ENCODE measurements at places on chromosomes 12 and 14.
A peak's percentile ranks its signal among the peaks of the same experiment; 100 is the strongest.

DNA sequence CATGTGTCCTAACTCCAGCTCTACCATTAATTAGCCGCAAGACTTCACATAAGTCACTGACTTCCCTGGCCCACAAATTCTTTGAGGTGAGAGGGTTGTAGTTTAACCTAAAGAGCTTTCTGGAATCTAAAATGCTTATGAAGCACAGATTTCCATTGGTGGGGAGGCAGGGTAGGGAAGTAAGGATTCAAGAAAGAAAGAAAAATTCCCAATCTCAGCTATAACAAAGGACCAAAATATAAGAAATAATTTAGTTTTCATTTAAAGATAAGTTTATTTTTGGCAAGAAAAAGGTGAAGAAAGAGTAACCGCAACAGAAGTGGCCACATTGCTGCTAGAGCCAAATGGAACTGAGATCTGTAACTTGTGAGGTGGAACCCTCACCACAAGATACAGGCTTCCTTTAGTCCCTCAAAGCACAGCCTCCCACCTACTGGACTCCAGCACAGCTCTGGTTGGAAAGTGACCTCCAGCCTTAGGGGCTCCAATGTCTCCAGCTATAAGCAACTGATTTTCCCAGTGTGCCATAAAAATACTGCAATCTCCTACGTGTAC lies 23.6 kb downstream of the DAD1 start:
- DNase-seq = no peak

DNA sequence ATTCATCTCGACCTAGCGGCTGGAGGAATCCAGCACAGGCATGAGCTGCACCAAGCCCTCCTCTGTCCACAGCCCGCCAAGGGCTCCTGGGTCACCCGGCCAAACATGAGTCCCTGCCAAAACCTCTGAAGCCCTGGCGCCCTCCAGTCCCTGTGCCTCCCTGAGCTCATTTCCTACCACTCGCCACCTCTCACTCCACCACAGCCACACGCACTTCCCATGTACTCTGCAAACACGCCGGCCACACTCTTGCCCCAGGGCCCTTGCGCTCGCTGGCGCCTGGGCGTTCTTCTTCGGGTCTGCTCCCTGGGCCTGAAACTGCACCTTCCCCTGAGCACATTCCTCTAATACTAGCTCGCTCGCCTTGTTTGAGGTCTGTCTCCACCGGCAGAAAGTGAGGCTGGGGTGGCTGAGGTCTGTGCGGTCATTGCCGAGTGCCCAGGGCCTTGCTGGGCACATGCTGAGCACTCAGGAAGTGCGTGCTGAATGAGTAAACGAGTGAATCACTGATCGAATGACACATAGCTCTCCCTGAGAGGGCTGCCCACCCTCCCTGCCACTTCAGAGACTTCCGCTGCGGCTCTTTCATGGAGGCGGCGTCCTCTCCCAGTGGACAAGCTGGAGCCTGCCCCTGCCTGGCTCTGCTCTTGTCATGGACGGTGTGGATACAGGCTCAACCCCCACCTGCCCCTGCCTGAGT lies 33.7 kb upstream of the DLK1 start:
- peak; percentile 85 for DNase-seq

DNA sequence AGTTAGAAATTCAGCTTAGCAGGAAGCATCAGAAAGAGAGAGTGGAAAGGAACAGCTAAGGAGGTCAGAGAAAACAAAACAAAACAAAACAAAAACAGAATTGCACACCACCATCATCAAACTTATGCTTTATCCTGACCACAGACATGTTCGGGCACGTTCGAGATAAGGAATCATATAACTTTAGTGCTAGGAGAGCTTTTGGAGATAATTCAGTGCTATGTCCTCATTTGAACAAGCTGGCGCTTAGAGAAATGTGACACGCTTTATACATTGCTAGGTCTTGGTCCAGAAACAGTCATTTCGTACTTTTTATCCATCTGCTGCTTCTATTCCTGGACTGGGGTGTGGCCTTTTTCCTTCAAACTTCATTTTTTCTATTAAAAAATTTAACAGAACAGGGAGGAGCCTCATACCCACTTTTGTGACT lies 213.1 kb downstream of the PTPRO start:
- no peak for DNase-seq

- peak; percentile 20 for DNase-seq
These were observed 519.9 kb downstream of the C12orf50 start for GRCh38 chr12:87509237-87509820.

All from A549 (cell line).